Activated T-helper 1 cell treated with anti-CD3 and anti-CD28 coated beads, Interleukin-2, amount 50 U/mL, for 16 hours (primary cell): ENCODE measurements at places on chromosomes 5 and 9.

GRCh38 chr9:110797611-110798010 lies 129.0 kb downstream of the MUSK start:
- DNase-seq = no peak

DNA sequence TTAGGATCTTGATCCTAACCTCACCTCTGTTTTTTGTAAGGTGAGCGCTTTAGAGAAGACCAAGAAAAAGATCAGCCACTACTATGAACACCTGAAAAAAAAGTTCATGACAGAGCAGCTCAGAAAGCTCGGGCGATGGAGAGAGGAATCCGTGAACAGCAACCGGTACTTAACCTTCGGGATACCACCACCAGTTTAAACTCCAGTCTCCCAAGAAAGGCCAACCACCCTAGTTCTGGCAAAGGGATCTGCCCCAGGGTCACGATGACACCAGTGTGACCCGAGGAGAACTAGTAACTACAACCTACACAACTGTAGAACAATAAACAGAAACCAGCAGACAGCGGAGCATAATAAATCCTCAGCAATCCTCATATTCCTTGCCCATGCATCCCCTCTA lies 8.5 kb downstream of the C5orf52 start:
- DNase-seq = no peak

DNA sequence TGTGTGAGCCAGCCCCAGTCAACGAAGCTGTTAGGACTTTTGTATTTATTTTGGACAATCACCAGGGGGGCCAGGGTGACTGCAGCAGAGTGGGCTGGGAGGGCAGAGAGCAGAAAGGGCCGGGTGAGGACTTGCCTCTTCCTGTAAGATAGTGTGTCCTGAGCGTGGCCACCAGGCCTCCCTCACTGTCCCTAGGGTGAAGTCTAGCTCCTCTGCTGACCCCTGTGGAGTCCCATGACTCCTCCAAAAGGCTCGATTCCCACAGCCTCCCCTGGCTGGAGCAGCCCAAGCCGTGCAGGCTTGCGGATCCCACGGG lies 147.8 kb downstream of the RXRA start:
- no peak for DNase-seq

DNA sequence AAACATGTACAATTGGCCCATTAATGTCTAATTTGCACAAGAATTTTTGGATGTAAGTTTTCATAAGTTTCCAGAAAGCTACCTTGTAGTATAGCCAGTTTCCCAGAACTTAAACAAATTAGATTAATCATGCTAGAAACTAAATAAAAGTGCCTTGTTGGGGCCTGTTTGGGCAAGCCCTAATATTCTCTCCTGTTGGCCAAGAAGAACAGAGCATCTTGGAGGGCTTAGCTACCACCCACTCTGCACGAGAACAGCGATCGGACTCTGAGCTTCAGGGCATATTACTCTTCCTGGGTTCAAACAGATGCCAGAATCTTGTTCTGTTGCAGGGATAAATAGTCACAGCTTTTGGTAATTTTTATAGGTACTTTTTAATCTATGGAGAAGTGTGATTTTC lies 88.2 kb downstream of the GAS1 start:
- DNase-seq = no peak

GRCh38 chr5:175588709-175589429 lies 69.0 kb upstream of the HRH2 start:
- no peak for DNase-seq

- no peak for DNase-seq
Measured at GRCh38 chr9:79431019-79431679, 140.6 kb upstream of the TLE4 start.

DNA sequence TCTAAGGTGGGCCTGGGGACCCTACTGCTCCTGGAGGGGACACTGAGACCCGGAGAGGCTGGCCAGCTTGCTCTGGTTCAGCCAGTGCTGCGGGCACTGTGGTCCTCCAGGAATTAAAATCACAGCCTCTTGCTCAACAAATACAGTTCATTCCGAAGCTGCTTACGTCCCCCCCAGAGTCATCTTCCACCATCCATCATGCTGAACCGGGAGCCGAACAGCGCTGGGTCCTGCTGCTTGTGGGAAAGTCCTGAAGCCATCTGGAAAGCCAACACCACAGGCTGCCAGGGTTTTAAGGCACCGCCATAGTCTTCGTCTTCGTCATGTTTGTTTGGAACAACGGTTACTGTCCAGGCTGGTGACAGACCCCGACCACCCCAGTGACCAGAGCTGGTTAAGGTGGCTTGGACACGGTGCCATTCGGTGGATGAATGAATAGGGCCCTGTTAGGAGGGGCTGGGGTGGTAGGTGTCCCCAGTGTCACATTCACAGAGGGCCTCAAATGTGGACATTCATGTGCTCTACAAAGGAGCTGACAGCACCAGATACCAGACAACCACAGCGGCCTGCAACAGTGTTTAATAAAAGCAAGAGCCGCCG lies 81.6 kb upstream of the PHYKPL start:
- no peak for DNase-seq

DNA sequence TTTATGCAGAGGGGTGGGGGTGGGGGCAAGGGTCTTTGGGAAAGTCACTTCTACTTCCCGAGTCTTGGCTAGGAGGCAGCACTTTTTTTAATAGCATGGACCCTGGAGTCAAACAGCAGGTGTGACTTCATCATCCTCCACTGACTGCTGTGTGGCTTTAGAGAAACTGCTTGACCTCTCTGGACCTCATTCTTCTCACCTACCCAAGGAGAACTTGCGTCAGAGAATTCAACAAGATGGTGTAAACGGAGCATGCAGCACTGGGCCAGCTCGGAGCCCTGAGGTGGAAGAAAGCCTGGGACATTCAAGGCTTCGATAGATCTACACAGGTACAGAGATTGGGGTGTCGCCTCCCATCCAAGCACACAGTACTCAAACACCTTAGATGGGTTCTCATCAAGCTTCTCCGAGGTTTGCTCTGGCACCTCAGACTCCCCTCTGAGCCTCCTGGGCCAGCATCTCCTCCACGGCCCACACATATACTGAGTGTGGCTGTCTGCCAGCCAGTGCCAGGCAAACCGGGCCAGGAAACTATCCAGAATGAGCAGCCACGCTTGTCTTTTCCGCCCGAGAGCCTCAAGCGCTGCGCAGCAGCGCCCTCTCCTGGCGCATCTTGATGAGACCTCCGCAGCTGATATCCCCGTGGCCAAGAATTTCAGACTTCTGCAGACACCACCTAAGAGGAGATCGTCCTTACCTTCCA lies 4.6 kb upstream of the SLC25A48 start:
- no peak for DNase-seq

- DNase-seq = no peak
Measured at GRCh38 chr9:78519786-78520185, 222.9 kb downstream of the PSAT1 start.

DNA sequence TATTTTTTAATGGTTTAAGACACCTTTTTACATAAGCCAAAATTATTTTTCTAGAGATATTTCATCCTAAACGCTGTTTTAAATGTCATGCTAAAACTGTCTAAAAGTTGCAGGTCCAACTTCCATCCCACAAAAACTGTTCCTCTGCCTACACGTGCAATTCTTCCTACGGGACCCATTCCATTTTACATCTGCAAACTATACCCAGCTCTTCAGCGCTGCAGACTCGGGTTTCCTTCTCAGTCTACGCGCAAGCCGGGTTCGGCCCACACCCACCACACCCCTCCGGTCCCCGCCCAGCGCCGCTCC lies 8.7 kb downstream of the RANBP6 start:
- no peak for DNase-seq

DNA sequence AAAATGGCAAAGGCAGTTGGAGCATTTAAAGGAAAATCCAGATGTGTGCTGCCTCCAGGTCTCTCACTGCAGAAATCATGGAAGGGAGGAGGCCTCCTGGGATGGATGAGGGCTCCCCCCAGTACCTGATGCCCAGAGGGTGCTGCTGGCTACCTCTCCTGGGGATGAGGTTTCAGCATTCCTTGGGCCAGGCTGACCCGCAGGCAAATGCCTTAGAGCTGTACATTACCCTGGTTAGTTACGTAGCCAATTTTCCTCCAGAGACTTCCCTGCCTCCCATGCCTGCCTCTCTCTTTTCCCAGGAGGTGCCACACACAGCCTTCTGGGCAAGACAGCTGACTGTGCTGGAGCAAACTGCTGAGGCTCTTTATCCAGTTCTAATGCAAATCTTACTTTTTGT lies 65.3 kb downstream of the RGS3 start:
- no peak for DNase-seq

- DNase-seq = no peak
Measured at GRCh38 chr9:34185778-34186551, 7.1 kb downstream of the UBAP1 start.

DNA sequence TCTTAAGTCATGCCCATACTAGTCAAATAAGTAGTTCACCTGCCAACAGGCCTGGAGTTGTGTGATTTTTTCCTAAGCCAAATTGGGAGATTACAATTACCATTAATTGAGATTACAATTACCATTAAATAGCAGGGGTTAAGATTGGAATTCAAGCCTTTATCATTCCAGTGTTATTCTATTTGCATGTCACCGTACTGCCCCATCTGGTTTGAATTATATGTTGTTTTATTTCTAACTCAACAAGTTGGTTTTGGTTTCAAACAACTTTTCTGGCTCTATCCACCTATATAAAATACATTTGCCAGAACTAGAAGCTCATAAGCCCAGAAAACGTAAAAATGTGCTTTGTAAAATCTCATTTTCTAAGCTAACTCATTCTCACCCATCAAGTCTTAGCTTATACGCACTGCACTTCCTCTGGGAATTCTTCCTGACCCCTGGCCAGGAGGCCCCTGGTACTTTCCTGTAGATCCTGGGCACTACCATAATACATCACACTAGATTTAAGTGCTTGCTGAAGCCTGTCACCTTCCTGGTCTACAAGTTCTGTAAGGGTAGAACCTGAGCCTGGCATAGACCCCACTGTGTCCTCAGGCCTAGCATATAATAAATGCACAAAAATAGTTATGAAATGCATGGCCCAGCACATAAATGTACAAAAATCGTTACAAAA lies 242.0 kb upstream of the TRPM3 start:
- DNase-seq = no peak

GRCh38 chr9:68998812-68999211 lies 15.1 kb downstream of the PRKACG start:
- no peak for DNase-seq

DNA sequence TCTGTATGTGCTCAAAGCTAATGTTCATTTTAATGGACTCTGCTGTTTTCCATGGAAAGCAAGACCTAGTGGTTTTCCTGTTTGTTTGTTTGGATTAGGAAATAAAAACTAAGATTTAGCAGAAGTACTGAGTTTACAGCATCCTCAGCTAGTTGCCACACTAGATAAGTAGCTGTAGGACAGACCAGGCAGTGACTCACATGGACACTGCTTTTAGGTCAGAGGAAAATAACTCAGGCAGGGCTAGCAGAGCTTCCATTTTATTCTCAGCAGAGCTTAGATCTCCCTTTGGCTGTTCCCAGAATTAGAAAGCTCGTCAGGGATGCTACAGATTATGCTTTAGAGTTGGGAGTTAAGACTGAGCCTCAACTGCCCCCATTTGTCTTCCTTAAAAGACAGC lies 204.4 kb downstream of the SH3GL2 start:
- no peak for DNase-seq

GRCh38 chr5:33237471-33237870 lies 203.3 kb upstream of the TARS1 start:
- no peak for DNase-seq

DNA sequence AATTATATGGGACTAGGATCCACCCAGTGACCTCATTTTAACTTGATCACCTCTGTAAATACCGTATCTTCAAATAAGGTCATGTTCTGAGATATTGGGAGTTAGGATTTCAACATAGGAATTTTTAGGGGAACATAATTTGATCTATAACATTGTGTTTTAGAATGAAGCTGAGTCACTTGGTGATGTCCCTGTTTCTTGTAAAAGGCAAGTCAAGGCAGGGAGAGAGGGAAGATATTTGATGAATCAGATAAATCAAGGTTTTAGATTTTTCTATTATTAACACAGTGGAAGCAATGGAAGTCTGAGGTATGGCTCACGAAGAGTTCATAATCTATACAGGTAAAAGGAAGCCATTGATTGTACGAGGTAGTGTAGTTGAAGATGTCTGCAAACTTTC lies 11.8 kb upstream of the GPR151 start:
- DNase-seq = no peak
